ENCODE measurements at places on chromosomes 1 and 21.

- DNase-seq, result no peak
These were observed 166.1 kb upstream of the DPYD start for GRCh38 chr1:98086796-98087441.

- no peak for DNase-seq
These were observed 38.5 kb downstream of the ZBTB8OS start for GRCh38 chr1:32611859-32612188.

GRCh38 chr1:206672844-206673758 is 11.6 kb upstream of the MAPKAPK2 start:
- DNase-seq, result peak; percentile 93

GRCh38 chr1:222247811-222248310 is 300.0 kb downstream of the HHIPL2 start:
- DNase-seq, result no peak

DNA sequence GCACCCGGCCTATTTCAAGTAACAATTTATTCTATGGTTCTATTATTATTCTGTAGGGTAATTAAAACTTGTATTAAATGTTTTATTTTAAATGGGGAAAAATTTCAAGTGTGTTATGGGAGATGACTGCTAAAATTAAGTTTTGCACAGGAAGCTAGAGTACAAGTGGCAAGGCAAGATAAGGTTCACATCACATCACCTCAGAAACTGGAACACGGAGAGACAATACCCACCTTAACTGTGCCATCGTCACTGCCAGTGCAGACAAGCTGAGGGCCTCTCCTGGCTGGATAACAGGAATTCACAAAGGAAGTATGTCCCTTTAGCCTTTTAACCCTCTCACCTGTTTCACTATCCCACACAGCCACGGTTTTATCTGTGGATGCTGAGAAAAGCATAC is 7.6 kb downstream of the SNRNP40 start:
- DNase-seq, result no peak

DNA sequence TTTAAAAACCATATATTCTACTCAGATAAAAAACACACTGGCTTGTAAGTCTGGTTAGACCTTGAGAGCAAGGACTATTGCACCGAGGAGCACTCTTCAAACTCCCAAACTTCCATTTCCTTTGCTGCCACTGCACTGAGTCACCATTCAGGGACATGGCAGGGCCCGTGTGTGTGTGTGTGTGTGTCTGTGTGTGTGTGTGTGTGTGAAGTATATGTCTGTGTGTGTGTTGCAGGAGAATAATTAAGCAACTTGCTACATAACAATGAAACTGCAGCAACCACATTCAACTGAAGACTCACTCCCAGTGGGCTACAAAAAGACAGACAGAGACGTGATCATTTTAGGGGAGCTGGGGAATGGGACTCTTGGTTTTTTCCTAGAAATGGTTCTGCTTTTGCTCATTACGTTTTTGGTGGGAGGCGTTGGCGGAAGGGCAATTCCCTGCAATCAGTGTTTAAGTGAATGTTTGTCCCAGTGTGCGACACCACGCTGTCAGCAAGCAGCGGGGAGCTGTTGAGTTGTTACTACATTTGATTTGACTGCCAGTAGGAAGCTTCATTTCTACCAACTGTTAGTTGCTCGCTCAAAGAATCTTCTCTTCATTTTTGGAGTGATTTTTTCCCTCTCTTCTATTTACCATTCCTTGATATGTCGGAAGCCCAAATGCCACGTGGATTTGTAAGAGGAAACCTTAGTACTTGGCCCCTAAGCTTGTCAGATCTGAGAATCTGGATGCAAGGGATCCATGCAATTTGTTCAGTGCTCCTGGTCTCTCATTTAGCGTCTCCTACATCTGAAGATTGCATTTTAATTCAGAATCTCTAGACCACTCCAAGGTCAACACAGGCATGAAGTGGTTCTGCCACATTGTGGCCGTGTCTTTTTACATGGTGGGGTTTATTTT is 36.1 kb downstream of the ESRRG start:
- DNase-seq, result no peak

- no peak for DNase-seq
These were observed 215.7 kb upstream of the IRF2BP2 start for GRCh38 chr1:234825498-234826165.

DNA sequence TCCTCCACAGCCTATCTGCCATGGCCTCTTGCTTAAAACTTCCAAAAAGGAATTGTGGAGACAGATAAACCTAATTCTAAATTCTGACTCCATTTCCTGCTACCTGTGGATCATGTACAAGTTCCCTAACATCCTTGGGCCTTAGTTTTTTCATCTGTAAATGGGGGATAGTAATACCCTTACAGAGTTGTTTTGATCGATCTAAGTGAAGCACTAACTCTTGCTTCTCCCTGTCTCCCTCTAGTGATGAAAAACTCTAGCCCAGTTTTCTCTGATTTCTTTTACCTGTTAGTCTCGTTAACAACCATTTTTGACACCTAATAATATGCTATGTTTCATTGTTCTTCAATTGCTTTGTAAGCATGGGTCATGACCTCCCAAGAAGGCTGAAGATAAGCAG is 65.9 kb downstream of the TM2D1 start:
- no peak for DNase-seq

- DNase-seq, result peak; percentile 62
These were observed 2.5 kb upstream of the HLX start for GRCh38 chr1:220876511-220877376.

DNA sequence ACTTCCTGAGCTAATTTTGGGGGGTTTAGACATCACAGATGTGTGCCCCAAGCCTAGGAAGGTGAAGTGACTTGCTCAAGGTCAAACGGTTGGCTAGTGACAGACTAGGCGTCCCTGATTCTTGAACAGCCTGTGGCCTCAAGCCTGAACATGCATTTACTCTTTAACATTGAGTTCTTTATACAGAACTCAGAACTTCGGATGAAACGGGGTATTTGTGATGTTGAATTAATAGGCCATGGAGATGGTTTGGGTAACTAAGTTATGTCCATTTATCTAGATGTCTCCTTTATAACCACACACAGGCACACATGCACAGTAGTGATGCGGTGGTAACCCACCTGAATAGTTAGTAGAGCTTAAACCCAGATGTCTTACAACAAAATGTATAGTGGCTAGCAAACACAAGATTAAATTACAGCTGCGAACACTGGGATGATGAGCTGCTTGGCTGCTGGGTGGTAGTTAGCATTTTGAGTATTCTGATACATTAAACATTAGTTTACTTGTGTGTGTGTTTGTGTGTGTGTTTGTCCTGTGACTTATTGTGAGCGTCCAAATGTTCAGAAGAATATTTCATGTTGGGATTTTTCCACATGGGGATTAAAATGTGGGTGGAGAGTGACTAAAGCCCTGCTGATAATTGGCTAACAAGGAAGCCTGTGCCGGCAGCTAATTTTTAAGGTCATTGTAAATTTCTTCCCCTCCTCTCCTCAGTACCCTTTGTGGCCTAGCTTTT is 2.3 kb downstream of the ATP1A1 start:
- DNase-seq, result no peak

Measured in bone marrow (tissue), 2 donors.